ENCODE measurements at places on chromosomes 7 and 10.

- no peak for DNase-seq
These were observed 445 bp upstream of the ATRNL1 start for GRCh38 chr10:115092555-115093285.

GRCh38 chr10:89651205-89651915, 6.3 kb upstream of the PANK1 start:
- DNase-seq, result no peak

GRCh38 chr10:78199005-78199725, 165.5 kb downstream of the RPS24 start:
- no peak for DNase-seq

DNA sequence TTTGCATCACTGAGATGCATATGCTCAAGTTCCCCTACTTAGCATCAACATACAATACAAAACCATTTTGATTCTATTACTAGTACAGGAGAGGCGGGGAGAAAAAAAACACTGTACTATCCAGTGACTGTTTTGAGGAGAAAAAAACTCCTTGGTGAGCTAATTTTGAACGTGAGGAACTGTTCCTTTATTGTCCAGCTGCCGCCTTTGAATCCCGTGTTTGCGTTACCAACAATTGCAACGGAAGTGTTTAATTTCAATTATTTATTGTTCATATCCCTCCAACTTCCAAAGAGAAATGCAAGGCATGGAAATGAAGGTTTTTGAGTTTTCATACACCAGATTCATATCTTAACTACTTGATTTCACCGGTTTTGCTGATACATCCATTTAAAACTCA, 66.4 kb upstream of the ARHGAP21 start:
- DNase-seq, result no peak

DNA sequence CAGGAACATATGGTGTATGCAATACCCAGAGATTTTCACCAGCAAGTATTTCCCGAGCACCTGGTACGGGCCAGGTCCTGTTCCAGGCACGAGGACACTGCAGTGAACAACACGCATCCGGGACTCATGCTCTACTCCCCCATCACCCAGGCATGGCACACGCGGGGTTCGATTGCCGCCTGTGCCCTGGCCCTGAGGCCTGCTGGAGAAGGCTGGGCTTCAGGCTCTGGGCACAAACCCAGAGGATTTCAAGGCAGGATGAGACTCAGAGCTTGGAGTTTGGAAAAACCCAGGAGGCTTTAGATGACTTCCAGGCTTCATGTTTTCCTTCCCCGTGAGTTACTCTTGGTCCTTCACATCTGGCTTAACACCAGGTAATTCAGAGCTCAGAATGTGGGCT, 143.5 kb downstream of the NEURL1 start:
- no peak for DNase-seq

DNA sequence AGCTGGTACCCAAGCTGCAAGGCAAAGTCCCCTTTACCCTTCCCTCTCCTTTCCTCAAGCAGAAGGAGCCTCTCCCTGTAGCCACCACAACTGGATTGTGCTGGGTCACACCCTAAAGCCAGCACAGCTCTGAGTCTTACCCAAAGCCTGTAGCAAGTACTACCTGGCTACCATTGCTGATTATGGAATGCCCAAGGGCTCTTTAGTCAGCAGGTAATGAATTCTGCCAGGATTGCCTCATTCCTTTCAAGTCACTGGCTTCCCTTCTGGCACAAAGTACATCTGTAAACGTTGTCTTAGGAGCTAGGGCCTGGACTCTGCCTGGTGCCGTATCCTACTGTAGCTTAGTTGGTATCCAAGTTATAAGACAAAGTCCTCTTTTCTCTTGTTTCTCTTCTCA, 52.0 kb downstream of the FAS start:
- DNase-seq, result no peak

GRCh38 chr10:110209454-110209925, 2.1 kb downstream of the MXI1 start:
- no peak for DNase-seq

DNA sequence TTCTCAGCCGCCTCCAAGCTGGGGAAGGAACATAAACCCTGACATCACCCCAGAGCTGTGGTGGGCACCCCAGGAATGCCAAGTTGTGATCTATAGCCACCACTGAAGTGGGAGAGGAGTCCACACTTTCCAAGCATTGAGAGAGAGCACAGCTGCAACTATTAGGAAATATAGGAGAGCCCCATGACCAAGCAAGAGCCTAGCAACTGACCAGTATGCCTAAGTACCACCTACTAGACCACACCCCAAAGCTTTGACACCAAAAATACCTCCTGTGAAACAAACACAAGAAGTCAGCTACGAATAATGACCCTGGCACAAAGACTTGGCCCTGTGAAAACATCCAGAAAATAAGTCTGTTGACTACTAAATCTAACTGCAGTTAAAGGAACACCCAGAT, 804.1 kb upstream of the IGFBP3 start:
- no peak for DNase-seq

GRCh38 chr7:45460379-45460778, 113.8 kb upstream of the ADCY1 start:
- no peak for DNase-seq

- DNase-seq, result no peak
These were observed 16.9 kb downstream of the SUN1 start for GRCh38 chr7:849145-849544.

DNA sequence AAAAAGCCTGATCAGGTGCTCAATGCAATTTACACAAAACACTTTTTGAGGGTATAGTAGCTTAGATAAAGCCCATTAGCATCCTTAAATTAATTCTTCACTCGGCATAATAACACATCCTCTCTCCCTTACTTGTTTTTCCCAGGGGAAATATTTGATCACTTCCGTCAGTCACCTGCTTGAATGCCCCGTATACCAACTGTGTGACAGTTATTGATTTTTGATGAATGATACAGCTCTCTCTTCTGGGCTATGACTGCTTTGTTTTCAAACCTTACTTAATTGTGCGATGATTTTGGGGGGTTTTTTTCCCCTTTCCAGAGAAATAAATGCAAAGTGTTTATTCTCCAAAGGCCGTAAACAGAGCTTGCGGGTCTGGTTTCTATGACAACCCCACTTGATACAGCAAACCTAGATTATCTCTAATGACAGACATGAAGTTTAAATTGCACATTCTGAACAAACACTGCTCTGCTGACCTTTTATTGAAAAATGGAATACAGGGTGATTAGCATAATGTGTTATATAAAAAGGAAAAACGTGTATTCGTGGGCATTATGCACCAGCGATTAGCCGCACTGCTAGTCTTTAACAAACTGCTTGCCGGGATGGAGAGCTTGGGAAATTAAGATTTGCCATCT, 78.4 kb upstream of the NANOS1 start:
- DNase-seq, result no peak

GRCh38 chr7:133064082-133064820, 17.6 kb downstream of the CHCHD3 start:
- no peak for DNase-seq

DNA sequence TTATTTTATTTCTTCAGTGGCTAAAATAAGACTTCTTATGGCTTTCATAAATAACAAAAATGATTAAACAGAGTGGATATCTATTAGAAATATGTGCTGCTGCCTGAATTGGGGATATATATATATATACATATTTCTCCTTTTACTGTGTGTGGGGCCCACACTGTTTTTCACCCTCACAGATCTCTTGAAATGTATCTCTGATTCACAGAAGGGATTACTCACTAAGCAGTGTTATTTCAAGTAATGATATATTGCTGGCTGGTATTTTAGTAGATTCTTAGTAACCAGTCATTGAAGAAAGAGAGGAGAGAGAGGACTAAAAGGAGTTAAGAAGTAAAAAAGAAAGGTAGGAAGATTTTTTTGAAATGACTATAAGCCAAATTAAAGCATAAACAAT, 308.6 kb upstream of the NRP1 start:
- peak; percentile 46 for DNase-seq

DNA sequence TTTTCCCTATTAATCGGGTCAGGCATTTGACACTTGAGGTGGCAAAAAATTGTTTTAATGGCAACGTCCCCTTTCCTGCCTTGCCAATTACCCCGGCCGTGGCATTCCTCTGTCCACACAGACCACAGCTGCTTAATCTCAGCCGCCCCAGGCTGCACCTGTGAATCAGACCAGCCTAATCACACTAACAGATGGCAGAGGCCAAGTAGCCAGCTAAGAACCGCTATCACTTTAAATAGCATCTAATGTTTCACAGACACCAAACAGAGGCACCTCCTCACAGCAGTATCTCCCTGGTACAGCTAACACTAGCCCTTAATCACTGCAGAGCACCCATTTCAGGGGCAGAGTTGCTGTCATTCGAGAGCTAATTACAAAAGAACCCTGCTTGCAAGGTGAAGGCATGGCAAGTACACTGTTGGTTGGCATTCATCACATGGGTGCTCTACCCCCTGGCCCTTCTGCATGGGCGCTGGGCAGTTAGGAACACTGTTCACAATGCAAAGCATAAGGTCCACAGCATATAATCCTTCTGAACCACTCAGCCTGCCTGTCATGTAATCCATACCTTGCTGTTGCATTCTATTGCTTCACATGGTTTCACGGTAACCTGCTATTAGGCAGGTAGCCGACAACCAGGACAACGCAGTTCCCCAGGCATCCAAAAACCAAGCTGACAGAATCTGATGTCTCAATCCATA, 38.8 kb downstream of the FGFR2 start:
- no peak for DNase-seq

GRCh38 chr7:116280803-116281202, 70.5 kb downstream of the TES start:
- no peak for DNase-seq

GRCh38 chr7:31373337-31374289, 33.1 kb upstream of the NEUROD6 start:
- DNase-seq, result peak; percentile 3

DNA sequence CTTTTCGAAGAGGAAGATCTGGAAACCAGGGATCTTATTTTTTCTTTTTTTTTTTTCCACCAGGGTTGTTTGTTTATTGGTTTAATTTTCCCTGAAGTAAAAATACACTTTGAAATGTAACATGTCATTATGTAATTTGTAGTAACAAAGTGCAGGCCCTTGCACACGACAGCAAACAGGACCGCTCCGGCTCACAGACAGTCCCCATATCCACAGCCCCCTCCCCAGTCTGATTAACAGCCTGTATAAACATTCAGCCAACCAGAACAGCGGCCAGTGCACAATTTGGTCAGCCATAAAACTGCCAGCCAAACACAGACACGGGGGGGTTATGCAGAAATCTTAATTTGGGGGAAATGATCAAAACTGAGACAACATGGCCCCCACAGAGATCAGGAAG, 431.6 kb upstream of the NPVF start:
- no peak for DNase-seq

GRCh38 chr7:1535701-1536454, 5.4 kb downstream of the MAFK start:
- no peak for DNase-seq

- DNase-seq, result no peak
These were observed 28.4 kb upstream of the SMARCD3 start for GRCh38 chr7:151276666-151277590.

DNA sequence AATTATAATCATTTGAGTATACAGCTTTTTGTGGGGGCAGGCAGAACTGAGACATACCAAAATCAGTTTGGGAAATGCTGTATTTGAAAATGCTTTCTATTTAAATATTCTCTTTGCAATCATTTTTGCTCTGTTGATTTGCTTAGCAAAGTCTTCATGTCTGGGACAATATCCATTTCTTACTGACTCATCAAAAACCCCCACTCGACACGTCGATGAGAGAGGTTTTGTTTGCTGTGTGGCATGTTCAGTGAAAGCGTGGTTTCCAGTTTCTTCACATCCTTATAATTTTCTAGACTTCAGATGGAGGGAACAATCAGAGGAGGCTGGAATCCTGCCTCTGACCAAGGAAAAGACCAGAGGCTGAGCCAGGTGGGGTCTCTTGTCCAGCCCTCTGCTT, 28.9 kb downstream of the HTRA1 start:
- DNase-seq, result no peak

- peak; percentile 19 for DNase-seq
These were observed 162.6 kb downstream of the UBE2H start for GRCh38 chr7:129790136-129790535.

DNA sequence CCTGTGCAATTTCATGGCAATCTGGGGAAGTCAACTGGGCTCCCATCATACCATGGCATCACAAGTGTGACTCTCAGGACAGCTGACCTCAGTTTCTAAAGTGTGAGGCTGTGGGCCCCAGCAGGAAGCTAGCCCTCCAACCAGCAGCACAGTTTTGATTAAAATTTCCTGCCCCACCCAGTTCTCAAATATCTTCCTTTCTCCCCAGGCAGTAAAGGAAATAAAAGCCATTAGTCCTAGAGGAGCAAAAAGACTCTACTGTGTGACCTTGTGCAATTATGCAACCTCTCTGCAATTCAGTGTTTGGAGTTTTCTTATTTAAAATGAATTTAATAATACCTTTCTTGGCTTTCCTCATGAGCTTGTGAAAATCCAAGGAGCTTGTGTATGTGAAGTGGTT, 143.1 kb upstream of the CDCA7L start:
- no peak for DNase-seq

- no peak for DNase-seq
These were observed 2.7 kb downstream of the TRUB1 start for GRCh38 chr10:114940735-114941134.

- no peak for DNase-seq
These were observed 110.4 kb downstream of the RBM20 start for GRCh38 chr10:110754375-110755105.

- no peak for DNase-seq
These were observed 23.9 kb upstream of the PPP1R17 start for GRCh38 chr7:31663072-31663471.

GRCh38 chr10:117096599-117097201, 41.4 kb downstream of the VAX1 start:
- no peak for DNase-seq

DNA sequence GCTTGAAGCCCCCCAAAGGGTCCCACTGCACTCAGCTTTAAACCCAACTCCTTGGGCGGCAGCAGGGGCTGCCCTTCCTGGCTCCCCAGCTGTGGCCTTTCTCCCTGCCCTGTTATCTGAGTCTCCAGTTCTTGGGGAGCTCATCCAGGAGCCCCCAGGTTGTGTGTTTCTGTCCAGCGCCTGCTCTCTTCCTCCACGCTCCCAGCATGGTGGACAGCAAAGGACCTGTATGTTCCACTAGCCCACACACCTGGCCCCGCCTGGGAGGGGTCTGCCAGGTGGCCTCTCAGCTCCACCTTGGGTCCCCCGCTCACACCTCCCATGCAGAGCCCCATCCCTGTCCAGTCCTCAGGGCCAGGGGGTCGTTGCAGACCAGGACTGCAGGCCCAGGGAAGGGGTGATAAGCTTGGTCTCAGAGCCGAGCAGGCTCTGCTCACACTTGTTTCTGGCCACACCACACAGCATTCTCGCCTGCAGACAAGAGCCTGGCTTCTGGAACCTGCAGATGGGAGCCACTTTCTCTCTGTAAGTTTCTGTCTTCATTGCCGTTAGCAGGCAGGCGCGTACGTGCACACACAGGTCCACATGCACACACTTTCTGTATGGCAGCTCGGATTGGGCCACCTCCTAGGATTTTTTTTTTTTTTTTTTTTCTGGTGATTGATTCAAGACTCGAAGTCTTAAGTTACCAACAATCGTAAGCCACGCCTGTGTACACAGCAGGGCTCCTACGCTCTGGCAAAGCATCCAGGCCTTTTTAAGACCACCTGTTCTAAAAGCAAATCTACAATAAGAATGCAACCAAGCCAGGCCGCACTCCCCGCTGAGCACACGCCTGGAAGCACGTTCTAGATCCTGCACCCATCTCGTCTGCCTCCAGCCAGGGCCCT, 104.6 kb downstream of the CYTH3 start:
- DNase-seq, result no peak

All from AG04449 (cell line).